ENCODE measurements at places on chromosomes 4 and X.

DNA sequence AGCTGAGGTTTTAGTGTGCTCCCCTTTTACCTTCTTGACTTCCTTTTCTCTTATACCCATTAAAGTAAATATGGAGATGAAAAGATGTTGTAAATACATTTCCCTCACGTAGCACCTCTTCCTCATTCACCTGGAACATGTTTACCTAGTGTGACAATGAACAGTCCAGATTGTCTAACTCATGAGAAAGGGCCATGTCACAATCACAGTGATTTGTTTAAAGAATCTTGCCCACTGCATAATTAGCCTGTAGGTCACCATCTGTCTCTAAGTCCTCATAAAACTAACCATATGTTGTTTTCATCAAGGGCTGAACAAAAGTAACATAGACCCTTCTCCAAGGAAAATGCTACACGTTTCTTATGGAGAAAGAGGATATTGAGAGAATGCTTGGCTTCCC lies 85.7 kb downstream of the TSPAN5 start:
- no peak for DNase-seq

DNA sequence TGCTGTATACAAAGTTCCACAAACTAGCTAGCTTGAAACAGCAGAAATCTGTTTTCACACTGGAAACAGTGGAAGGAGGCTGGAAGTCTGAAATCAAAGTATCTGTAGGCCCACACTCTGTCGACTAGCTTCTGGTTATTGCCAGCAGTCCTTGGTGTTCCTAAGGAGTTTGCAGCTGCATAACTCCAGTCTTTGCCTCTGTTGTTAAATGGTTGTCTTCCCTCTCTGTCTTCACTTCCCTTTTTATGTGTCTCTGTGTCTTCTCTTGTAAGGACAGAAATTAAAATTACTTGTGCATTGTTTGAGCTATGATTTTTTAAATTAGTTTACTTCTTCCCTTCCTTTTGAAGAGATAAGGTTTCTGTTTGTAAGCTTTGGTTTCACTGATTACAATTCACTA lies 8.2 kb downstream of the MTHFD2L start:
- DNase-seq, result no peak

GRCh38 chr4:145623831-145624230 lies 4.6 kb downstream of the MMAA start:
- no peak for DNase-seq

GRCh38 chr4:100708776-100709175 lies 191.0 kb upstream of the EMCN start:
- no peak for DNase-seq

GRCh38 chr4:31088600-31089230 lies 368.5 kb downstream of the PCDH7 start:
- no peak for DNase-seq

- DNase-seq, result no peak
These were observed 75.8 kb upstream of the CCDC160 start for GRCh38 chrX:134161162-134161561.

GRCh38 chr4:20159516-20159915 lies 92.2 kb upstream of the SLIT2 start:
- DNase-seq, result no peak

- no peak for DNase-seq
These were observed 53.7 kb downstream of the ZAR1 start for GRCh38 chr4:48543796-48544195.

- DNase-seq, result no peak
These were observed 74.1 kb downstream of the ARHGAP10 start for GRCh38 chr4:147805946-147806345.

DNA sequence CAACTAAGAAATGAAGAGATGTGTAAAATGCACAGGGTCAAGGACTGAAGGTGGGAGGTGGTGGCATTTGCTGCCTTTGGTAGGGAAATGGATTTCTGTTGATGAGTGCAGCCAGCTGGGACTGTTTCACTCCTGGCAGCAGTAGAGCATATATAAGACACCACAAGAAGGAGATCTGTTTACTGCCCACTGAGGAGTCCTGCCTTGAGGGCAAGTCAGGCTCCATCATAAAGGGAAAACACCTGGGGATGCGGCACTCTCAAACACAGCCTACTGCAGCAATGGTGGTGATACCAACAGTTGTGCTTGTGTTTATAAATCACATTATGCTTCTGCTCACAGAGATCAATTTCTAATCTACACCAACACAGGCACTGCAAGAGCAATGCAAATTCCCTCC lies 222.1 kb downstream of the TACR3 start:
- no peak for DNase-seq

GRCh38 chrX:42751573-42751972 lies 26.4 kb downstream of the PPP1R2C start:
- DNase-seq, result no peak

- DNase-seq, result no peak
These were observed 66.9 kb downstream of the TAB3 start for GRCh38 chrX:30822068-30822681.

GRCh38 chr4:4333265-4333706 lies 43.2 kb downstream of the ZBTB49 start:
- peak; percentile 67 for DNase-seq

- no peak for DNase-seq
These were observed 34.8 kb upstream of the AFAP1 start for GRCh38 chr4:7974425-7974824.

DNA sequence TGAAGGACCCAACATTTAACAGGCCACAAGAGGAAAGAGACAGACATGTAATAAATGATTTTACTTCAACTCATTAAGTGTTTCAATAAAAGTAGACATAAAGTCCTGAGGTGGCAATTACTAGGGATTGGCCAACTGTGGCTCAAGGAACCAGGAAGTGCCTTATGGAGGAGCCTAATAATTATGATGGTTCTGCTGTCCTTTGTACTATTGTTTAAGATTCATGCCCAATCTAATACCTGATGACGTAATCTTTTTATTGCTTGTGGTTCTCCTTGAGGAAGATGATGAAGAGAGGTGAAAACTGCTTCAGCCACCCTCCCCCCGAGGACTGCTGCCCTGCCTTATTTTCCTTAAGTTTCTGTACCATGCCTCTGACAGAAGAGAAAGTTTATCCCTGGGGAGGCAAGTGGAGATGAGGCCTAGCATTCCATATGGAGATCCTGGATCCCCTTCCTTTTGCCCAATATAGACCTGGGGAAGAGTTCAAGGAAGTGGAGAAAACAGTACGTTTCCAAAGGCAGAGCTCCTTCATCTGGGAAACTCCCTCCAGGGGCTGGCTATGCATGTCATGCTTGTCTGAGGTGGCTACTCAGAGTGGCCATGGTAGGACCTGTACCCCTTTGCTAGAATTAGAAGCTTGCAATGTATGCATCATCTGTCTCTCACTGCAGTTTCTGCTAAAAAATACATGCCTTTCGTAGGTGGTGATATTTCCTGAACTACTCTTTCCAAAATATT lies 56.8 kb upstream of the FAT1 start:
- DNase-seq, result no peak

- no peak for DNase-seq
These were observed 82.5 kb downstream of the BMP3 start for GRCh38 chr4:81113024-81113423.

DNA sequence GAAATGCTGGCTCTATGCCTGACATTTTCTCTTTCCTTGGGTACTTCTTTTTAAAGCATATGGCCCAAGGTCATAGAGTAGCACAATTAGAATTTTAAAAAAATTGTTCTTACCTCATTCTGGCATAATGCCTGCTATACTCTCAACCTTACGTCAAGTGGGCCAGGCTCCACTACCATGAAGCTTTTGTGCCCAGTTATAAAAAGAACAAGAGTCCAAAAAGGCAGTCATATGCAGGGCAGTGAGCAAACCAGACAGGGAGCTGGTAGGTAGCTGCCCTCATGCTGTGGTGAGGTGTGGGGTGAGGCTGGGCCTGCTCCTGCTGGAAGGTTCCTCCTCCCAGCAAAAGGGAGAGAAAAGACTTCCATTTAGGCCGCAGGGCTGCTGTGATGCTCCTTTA lies 64.4 kb upstream of the UCP1 start:
- no peak for DNase-seq

DNA sequence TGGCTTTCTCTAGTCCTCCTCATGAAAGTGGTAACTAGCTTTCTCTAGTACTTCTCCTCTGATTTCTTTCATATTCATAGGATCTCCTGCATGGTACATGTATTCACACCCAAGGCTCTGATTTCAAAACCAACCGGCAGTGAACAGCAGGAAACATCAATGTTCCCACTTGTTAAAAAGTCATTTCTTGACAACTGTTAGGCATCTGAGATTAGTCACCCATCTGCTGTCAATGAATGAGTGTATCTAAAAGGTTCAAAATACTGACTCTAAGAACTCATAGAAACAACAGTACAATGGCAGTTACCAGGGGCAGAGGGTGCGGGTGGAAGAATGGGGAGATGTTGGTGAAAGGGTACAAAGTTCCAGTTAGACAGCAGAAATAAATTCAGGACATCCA lies 31.5 kb upstream of the PUDP start:
- DNase-seq, result no peak

GRCh38 chrX:45850775-45851433 lies 650.2 kb upstream of the DIPK2B start:
- DNase-seq, result no peak

- DNase-seq, result no peak
These were observed 85.4 kb downstream of the FRMPD4 start for GRCh38 chrX:12223650-12224049.

GRCh38 chr4:6705646-6706045 lies 4.0 kb downstream of the MRFAP1L1 start:
- DNase-seq, result no peak

- DNase-seq, result no peak
These were observed 109.0 kb downstream of the ANTXR2 start for GRCh38 chr4:79964020-79964399.
